ENCODE measurements at places on chromosomes 1 and 21.

GRCh38 chr21:15706696-15707095, 23.1 kb upstream of the USP25 start:
- DNase-seq, result no peak

DNA sequence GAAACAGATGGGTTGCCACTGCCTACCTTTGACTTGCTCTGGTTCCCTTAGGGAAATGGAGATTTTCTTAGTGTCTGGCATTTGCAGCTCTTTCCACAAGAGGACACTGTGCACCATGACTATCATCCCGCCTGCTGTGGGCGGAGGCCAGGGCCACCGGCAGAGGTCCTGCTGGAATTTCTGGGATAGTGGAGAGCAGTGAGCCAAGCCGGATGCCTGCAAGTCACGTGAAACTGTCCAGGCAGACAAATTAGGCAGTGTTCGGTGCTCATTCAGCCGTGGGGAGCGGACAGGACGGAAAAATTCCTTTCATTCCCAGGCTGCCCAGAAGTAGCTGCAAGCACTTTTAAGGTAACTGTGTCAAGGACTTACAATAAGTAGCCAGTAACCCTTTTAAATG, 43.4 kb downstream of the IGSF5 start:
- DNase-seq, result peak; percentile 94

GRCh38 chr1:77950873-77951272, 28.0 kb downstream of the FUBP1 start:
- no peak for DNase-seq

GRCh38 chr1:23598424-23598823, 39.1 kb upstream of the ID3 start:
- no peak for DNase-seq

- DNase-seq, result no peak
These were observed 3.8 kb downstream of the GFI1 start for GRCh38 chr1:92482665-92483609.

DNA sequence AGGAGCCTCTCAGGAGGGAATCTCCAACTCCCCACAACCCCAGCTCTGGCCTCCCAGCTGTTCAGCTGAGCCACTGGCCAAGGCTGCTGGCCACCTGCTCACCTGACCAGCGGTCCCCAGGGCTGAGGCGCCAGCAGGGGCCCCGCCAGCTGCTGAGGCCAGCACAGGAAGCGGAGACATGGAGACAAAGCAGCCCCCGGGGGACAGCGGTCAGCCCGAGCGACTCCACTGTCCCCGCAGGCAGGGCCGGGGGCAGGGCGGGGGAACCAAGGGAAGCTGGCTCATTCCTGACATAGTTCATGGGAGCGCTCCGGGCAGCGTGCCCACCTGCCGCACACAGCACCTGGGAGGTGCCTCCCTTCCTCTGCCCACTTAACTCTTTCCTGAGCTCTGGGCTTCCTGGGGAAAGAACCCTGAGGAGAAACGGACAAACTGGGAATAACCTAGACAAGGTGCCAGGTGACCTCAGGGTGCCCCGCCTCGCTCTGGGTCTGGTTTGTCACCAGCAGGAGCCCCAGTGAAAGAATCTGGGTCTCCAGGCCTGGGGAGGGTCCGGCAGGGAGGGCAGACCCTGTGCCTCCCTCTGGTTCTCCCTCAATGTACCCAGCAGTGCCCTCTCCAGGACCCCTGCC, 10.7 kb downstream of the EPHA2 start:
- DNase-seq, result no peak

DNA sequence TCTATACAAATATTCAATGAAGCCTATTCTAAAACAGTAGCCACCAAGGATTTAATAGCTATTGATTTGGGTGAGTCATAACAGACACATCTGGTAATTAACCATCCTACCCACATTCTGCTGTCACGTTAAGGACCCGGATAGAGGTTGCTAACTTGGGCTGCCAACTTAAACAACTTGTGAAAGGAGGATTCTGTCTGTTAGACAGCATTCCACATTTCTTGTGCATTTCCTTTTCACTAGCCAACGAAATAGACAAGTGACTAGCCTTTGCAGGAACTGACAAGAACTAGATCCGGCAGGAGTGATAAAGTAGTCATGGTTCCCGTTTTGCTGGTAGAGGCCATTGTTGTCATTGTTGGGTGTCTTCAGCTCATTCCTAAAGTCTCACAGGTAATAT, 9.5 kb downstream of the DSCAM start:
- DNase-seq, result peak; percentile 31
